ENCODE measurements at places on chromosomes 12 and 14.

DNA sequence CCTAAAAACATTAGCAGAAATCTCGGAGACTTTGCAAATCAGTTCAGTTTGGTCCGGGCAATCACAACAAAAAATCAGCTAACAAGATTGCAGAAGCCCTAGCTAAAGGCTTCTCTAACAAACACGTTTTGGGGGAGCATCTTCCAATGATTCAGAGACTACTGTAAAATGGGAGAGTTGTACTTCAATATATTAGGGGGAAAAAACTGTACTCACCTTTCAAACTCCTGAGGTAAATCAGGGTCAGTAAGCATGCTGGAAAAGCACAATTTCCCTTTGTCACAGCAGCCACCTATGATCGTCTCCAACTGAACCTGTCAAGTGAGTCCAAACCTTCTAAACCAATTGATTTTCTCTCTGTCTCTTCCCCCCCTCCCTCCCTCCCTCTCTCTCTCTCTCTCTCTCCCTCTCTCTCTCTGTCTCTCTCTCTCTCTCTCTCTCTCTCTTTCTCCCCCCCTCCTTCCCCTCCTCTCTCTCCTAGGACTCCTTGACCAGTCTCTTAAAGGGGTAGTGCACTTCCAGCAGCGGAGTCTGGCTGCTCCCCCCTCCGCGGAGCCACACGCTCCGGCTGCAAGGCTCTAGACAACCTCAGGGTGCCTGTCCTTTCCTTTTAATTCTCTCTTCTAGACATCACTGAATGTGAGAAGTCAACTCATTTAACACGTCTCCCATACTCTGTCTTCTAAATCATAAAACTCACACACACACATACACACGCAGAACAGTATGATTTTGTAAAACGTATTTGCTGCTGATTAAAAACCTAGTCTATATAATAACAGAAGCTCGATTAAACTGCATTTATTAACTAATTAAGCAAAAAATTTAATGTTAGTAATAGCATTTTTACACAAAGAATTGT is at the start of gene SOX5:
SOX5 (minus strand) TSS at position 323 of the 862 bp plus-strand sequence; CDS start at position 254, 69 bp downstream.
- peak; percentile 83 for DNase-seq

DNA sequence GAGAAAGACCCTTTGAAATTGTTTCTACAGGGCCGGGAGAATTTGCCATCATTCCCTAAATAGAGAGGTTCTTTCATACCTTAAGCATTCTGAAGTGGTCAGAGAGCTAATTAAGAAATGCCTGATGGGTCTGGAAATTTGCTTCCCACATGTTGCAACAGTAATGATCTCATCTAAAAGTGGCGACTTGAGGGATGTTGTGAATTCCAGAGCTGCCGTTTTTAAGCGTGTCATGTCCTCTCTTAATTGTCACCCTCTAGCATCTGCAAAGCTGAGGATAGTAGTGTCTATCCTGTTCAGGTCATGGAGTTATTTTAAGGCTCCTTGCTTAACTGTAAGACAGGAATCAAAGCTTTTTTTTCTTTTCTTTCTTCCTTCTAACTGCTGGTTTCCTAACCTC is 60.4 kb downstream of the FOS start:
- DNase-seq = no peak

DNA sequence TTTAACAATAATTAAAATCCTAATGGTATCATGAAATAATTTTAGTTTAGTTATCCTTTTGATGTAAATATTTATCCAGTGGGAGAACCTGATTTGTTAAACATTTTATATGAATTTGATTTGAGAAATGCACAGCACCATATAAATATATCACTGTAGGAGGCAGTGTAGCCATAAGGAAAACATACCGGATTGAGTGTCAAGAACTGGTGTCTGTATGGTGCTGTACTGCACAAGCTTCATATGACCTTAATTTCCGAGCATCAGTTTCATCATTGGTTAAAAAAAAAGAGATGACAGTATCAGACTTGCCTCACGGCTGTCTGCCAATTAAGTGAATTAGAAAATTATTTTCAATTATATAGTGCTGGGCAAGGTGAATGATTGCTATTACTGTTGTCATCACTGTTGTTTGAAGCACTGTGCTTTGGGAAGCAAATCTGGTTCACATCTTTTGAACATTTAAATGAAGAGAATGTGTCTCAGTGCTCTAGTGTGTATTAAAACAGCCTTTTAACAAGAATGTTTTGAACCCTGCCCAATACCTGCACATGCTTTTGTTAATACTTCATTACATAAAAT is 72.1 kb downstream of the TMTC2 start:
- DNase-seq = peak; percentile 15

DNA sequence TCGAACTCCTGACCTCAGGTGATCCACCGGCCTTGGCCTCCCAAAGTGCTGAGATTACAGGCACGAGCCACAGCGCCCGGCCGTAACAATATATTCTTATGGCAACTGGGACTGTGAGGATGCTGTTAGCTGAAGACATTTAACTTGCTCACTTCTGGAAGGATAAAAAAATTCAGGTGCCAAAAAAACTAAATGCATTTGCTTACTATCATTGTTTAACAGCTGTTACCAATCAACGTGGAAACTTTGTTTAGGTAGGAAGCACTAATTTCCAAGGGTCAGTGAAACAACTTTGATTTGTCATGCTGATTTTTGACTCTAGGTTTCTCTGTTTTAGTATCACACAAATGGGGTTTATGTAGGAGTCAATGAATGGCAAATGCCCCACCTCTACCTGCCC is 297.3 kb downstream of the ERC1 start:
- DNase-seq = no peak

DNA sequence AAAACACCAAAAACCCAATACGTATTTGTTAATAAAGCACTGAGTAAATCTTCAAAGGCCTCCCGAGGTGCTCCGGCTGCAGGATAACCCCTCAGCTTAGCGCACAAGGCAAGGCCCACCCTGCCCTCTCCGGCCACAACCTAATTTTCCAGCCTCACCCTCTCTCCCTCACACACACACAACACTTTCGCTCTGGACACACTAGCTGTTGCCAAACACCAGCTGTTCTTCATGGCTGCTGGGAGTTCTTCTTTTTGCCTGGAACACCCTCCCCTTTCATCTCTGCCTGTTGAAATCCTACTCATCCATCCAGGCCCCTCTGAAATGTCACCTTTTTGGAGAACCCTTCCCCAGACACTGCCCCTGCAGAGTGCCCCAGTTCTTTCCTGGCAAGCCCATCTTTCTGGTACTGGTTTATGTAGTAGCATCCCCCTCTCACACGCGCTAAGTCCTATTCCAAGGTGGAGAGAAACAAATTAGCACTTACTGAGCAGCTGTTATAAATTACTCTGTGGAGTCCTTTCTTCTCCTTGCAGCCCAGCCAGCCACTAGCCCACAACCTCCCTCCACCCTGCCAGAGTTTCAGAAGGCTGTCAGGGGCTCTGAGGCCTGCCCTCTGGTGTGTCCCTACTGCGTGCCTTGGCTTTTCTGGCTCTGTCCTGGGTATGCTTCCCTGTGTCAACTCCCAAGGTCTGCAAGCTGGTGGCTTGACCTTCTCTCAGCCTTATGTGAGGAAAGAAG is 805 bp upstream of the CRACR2A start:
- DNase-seq = peak; percentile 57

GRCh38 chr12:30014991-30015390 is 231.2 kb upstream of the TMTC1 start:
- no peak for DNase-seq

DNA sequence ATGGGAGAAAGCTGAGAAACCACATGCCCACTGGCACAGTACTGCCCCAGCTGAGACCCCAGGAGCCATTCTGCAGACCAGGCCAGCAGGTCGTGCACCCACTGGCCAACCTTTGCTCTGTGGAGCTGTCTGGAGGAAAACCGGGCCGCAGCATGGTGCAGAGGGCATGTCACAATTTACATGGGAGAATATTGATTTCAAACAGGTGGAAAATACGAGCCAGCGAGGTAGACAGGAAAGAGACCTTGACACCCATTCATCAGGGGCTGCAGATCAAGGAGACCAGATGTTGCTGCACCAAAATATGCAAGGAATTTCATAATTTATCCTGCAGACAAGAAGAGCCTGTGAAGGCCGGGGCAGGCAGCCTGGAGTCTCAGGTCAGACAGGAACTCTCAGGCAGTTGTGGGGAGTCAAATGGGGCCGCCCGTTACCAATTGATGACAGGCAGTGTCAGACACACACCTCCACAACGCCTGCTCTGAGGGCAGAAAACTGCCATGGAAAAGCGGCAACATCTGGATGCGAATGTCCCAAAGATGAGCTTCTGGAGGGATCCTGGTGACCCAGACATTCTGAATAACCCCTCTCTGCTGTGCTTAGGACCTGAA is 74.6 kb upstream of the BCL11B start:
- no peak for DNase-seq

GRCh38 chr14:95185767-95186392 is 28.6 kb upstream of the DICER1 start:
- no peak for DNase-seq

DNA sequence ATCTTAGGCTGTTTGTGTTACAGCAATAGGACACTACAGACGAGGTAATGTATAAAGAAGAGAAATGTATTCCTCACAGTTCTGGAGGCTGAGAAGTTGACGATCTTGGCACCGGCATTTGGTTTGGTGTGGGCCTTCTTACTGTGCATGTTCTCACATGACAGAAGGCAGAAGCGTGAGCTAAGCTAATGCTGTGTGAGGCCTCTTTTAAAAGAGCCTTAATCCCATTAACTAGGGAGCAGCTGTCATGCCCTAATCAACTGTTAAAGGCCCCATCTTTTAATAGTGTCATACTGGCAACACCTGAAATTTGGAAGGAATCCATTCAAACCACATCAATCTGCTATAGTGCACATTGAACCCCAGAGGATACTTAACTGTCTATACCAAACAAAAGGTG is 992.9 kb downstream of the GALC start:
- DNase-seq = peak; percentile 97

- no peak for DNase-seq
Measured at GRCh38 chr12:131364903-131365820, 345.7 kb upstream of the SFSWAP start.

Measured in NCI-H82 (cell line).